ENCODE measurements at places on chromosomes 11 and 22.

DNA sequence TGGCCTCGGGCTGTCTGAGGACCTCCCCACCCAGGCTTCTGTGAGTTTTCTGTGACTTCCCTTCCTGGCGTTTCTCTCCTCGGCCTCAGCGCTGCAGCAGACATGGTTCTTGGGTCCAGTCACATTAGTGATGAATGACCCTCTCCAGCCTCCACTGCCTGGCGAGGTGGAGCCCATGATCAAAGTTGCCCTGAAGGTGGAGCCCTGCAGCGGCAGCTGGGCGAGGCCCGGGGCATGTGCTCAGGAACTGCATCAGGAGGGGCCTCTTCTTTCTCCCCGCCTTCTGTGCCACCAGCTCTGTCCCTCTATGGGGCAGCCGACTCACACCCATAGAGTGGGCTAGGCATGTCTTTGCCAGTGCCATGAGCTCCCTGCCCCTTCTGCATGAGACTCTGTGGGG is 1079.7 kb downstream of the TBC1D22A start:
- ATAC-seq: no peak

GRCh38 chr11:19290356-19290755 is 49.6 kb upstream of the E2F8 start:
- no peak for ATAC-seq

GRCh38 chr11:64742087-64742888 is 1.7 kb downstream of the RASGRP2 start:
- peak; percentile 5 for ATAC-seq

DNA sequence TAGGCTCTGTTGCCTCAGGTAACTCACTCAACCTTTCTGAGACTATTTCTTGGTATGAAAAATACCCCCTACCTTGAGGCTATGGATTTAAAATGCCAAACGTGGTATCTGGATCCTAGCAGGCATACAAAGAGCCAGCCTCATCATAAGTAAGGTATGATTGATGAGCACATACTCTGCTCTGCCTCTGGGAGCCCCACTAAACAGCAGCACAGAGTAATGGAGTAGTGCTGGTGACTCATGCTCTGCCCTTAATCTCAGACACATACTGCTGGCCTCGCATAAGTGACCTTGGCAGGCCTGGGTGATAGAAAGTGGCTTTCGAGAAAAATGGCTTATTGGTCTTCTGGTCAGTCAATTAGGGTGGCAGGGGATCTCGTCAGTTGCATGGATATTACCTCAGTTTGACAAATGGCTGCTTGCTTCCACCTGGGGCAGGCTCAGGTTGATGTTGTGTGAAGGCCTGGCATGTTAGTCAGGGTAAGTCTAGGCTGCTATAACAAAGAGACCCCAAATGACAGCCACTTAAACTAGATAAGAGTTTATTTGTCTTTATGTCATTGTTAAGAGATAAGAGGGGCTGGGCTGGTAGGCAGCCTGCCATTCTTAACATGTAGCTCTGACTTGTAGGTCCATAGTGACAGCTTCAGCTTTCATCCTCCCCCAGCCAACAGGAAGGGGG is 15.2 kb upstream of the SLC6A5 start:
- ATAC-seq: peak; percentile 54

DNA sequence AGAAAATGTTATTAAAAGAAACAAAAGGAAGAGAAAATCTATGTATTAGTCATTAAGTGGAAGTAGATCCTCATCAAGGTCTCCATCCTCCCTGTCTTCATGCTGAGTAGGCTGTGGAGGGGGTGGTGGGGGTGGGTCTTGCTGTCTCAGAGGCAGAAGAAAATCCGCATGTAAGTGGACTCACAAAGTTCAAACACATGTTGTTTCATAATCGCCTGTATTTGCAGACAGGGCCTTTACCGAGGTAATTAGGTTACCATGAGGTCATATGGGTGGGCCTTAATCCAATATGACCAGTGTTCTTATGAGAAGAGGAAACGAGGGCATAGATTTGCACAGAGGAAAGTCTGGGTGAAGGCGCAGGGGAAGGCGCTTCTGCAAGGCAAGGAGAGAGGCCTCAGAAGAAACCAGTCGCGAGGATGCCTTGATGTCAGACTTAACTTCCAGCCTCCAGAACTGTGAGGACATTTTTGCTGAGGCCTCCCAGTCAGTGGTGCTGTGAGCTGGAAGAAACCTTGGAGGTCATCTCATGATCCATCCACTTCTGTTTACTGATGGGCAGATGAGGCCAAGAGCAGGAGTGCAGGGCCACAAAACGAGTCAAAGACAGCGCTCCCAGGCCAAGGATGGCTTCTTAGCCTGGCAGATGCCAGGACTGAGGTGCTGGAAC is 49.3 kb upstream of the THY1 start:
- ATAC-seq: no peak

GRCh38 chr22:38292694-38293093 is 19.9 kb upstream of the TMEM184B start:
- no peak for ATAC-seq

DNA sequence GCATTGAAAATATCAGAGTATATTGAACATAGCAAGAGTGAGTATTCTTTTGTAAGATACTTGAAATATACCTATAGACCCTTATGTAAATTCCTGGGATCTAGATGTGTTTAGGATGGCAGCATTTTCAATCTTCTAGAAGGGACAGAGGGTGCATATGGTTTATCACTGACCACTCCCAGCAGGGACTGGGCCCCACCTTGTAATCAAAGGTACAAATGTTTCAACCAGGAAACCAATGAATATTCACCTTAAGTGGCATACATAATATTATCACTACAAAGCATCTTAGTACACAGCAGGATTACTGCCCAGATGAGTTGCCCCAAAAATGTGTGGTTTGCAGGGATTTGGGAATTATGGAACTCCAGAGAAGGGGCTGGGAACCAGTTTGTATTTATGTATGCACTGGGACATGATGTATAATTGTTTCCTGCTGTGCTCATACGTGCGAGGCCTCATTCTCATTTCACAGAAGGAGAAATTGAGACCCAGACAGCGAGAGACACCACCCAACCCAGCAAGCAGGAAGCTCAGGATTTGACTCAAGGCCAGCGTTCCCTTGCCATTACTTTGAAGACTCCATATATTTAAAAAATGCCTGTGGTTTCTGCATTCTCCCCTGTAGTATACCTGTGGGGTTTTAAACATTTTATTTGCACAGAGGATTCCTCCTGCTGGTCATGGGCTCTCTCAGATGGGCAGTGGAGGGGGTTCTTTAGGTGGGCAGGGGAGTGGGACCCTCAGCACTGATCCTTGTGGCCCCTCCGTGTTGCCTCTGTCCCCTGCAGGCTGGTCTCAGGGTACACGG is 5.2 kb downstream of the APOL4 start:
- ATAC-seq: no peak

GRCh38 chr11:11860103-11860979 is 18.6 kb downstream of the USP47 start:
- ATAC-seq: no peak

GRCh38 chr11:133070021-133070713 is 462.1 kb downstream of the OPCML start:
- no peak for ATAC-seq

- no peak for ATAC-seq
These were observed 665.1 kb downstream of the DLG2 start for GRCh38 chr11:84962018-84962417.

DNA sequence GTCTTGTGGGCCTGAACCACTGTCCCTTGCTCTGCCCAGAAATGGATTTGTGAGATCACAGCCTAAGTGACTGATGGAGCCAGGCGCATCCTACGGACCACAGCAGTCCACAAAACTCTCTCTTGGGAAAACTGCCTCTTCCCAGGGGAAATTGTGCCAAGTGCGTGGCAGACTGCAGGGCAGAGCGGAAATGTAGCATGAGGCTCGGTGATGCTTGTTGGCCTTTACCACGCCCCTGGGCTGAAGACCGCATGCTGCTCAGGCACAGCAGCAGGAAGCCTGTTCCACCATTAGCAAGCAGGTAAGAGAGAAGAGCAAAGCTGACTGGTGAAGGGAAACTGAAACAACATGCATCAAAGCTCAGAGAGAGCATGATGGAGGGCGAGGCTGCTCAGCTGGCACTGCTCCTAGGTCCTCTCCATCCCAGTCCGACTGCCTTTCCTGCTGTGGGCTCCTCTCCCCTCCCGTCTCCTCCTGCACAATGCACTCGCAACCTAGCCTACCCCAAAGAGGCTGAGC is 26.5 kb upstream of the SCARF2 start:
- ATAC-seq: peak; percentile 53

GRCh38 chr11:72079819-72080325 is 470 bp downstream of the NUMA1 start:
- ATAC-seq: peak; percentile 0

- no peak for ATAC-seq
These were observed 100.5 kb downstream of the WT1 start for GRCh38 chr11:32334822-32335221.

DNA sequence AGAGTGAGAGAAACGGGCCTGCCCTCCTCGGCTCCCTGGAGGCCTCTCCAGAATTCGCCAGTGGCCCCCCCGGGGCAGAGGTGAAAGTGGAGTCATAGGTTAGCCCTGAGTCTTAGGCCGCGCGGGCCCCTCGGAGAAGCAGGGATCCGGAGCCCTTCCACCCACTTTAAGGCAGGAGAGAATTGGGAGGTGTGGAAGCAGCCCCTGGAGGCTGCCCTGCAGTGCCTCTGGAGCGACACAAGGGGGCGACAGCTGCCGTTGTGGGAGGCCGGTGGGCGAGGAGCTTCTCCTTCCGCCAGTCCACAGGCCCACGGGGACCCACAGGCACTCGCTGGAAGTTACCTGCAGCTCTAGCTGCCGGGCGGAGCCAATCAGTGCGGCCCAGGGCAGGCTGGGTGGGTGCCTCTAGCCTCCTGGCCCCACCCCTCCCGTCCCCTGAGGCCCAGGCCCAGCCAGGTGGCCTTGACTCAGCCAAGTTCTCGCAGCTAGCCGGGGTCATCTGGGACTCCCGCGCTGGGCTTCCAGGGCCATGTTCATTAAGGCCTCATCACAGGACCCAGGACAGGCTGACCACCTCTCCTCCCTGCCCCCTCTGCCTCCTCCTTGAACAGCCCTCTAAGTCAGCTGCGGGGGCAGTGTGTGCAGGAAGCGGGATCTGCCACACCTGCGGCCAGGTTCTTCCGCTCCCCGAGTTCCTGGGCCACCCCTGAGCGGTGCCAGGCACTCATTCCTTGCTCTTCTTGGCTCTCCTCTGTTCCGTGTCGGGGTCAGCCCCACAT is 5.0 kb downstream of the DGKZ start:
- ATAC-seq: peak; percentile 50

DNA sequence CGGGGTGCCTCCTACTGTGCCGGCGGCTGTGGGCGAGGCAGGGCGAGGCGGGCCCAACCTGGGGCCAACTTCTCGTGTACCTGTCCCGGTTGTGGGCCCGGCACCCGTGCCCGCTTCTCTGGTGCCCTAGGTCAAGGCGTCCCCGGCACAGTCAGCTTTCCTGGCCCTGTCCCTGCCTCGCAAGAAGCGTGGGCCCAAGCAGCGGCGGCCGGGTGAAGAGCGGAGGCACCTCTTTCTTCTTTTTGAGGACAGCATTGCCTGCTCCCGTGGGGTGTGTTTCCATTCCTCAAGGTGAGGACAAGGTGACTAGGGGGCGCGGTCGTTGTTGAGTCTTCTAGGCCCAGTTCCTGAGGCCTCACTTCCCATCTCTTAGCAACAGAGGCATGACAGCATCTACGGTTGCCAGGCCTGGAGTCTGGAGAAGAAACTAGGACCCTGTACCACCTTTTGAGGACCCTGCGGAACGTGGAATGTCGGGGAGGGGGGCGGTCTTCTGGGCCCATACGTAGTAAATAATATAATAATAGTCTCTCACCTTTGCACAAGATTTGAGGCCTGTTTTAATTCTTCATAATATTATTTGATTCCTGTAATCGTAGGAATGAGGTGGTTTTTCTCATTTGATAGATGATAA is 418 bp downstream of the ACO2 start:
- peak; percentile 46 for ATAC-seq

DNA sequence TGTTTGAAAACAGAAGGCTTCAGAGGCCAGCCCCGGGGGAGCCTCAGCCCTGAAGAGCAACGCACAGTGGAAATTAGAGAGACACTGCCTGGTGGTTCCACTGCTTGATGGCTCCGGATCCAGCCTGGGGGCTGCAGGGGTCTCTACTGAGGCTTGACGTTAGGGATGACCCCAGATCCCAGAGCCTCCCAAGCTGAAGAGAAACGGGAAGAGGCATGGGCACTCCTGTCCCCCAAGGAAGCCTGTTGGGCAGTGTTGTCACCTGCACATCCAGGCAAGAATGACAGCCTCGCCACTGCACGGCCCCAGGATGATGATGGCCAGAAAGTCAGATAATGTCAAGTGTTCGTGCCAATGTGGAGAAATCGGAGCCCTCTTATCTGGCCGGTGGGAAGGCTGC is 56.8 kb upstream of the FGF3 start:
- ATAC-seq: no peak

GRCh38 chr22:22547692-22548300 is 11.3 kb downstream of the PRAME start:
- no peak for ATAC-seq

GRCh38 chr11:113240790-113241635 is 73.4 kb upstream of the TTC12 start:
- no peak for ATAC-seq

DNA sequence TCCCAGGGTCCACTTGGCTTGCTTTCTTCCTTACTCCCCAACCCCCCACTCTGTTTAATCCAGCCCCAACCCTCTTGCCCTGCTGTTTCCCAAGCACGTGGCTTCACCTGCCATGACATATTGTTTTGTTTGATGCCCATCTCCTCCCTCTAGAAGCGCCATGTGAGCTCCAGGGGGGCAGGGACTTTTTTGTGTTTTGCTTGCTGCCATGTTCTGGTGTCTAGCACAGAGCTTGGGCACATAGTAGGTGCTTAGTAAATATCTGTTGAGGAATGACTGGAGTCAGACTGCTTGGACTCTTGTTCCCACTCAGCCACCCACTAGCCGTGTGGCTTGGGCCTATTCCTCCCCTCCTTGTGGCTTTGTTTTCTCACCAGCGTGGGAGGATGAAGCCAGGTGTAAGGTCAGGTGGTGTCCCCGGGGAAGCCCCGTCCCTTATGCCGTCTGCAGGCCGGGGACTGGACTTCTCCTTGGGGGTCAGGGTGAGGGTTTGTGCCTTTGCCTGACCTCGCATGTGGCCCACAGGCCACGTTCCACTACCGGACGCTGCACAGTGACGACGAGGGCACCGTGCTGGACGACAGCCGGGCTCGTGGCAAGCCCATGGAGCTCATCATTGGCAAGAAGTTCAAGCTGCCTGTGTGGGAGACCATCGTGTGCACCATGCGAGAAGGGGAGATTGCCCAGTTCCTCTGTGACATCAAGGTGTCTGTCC is 3.8 kb downstream of the AIP start:
- ATAC-seq: no peak

GRCh38 chr22:24363243-24363642 is 64.2 kb upstream of the ADORA2A start:
- ATAC-seq: no peak

GRCh38 chr22:23622634-23623033 is 9.5 kb downstream of the DRICH1 start:
- ATAC-seq: no peak

GRCh38 chr11:7516475-7516874 is 2.7 kb downstream of the PPFIBP2 start:
- no peak for ATAC-seq

GRCh38 chr22:34914846-34915245 is 151.1 kb upstream of the ISX start:
- no peak for ATAC-seq
